ENCODE measurements at places on chromosomes 4 and X.

DNA sequence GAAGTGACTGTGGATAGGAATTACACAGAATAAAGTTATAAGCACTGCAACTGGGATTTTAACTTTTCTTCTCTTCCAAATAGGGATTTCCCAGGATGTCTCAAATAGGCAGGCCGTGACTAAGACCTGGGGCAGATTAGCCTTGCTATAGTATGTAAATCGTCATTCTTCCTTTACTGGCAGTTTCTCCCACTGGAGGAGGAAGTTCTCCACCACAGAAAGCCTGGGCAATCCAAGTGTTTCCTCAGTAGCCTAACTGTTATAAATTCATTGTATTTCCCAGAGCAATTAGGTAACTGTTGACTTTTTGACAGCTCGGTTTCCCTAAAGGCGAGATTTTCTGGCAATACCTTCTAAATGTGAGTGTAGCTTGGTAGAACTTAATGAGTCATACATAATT is at the start of gene TNIP3:
TSS of gene TNIP3 (minus strand) at position 31 of the 400 bp plus-strand sequence. CDS start 196 bp downstream, outside the sequence.
- no peak for DNase-seq

GRCh38 chr4:88791274-88791673 is 93.6 kb upstream of the NAP1L5 start:
- no peak for DNase-seq

- DNase-seq = peak; percentile 81
Observed at GRCh38 chr4:73707918-73708577, 32.3 kb upstream of the CXCL8 start.

DNA sequence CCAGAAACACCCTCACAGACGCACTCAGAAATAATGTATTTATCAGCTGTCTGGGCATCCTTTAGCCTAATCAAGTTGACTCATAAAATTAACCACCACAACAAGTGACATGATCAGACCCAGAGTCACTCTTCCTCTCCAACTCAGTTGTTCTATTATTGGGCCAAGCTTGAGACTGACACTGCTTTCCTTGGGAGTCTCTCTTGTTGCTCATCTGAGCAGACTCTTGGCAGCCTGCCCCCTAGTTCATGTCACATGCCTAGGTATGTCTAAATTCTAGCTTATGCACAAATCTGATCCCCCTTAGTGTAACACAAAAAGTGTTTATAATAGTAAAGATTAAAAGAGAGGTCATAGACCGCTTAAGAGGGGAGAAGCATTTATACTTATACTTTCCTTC is 72.6 kb upstream of the ADAMTS3 start:
- no peak for DNase-seq

- DNase-seq = peak; percentile 6
Observed at GRCh38 chrX:1205681-1206611, 6.5 kb downstream of the CRLF2 start.

- no peak for DNase-seq
Observed at GRCh38 chr4:39596971-39597370, 41.7 kb downstream of the SMIM14 start.

DNA sequence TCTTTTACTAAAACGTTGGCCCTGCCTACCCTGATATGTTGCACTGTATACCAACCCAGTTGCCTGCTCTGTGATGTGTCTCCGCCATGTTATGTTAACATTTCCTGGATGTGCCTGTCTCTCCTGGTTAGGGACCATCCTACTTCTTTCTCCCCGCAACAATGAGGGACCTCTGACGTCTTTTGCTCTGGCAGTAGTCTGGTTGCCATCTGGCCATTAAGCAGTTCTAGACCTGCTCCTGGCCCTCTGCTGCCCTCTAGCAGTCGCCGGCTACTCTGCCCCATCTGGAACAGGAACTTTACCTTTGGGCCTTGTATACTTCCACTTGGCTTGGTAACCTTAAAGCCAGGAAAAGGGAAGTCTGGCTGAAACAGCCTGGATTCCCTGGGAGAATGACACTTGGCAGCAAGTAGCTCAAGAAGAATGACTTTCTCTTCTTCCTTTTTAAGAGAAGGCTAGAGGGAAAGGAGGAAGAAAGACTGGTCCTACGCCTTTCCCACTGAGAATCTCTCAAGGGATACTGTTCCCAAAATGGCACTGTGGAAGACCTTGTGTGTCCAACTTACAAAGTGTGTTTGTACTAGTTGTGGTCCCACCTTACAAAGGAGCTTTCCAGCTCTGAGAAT is 63.5 kb downstream of the GPC3 start:
- peak; percentile 0 for DNase-seq

DNA sequence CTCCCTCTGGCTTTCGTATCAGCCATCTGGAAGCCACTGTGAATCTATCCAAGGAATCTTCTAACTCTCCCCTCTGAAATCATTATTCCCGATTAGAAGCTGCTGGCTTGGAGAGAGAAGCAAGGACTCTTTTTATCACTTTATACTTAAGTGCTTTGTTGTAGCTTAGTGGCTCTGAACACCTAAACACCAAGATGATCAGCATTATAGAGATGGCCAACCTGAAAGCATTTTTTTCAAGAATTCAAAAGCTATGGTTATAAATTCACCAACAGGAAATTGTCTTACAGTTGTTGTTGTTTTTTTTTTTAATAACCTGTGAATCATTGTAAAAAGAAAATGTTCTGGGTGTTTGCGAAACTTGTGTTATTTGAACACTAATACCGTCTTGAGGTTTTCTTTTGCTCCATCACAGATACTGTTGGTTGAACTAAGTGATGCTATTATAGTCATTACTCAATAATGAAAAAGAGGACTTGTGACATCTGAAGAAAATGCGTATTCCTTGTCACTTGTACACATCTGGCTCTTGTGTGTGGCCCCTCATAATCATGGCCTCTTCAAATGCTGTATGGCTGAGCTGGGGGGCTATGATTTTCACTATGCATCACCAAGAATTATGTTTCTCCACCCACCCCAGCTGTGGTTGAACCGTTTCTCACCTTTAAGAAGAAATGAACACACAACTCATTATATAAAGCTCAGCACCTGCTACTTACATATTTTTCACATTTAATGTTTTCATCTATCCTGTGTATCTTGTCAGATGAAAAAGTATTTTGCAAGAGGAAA is 11.8 kb upstream of the SMIM43 start:
- DNase-seq = no peak

DNA sequence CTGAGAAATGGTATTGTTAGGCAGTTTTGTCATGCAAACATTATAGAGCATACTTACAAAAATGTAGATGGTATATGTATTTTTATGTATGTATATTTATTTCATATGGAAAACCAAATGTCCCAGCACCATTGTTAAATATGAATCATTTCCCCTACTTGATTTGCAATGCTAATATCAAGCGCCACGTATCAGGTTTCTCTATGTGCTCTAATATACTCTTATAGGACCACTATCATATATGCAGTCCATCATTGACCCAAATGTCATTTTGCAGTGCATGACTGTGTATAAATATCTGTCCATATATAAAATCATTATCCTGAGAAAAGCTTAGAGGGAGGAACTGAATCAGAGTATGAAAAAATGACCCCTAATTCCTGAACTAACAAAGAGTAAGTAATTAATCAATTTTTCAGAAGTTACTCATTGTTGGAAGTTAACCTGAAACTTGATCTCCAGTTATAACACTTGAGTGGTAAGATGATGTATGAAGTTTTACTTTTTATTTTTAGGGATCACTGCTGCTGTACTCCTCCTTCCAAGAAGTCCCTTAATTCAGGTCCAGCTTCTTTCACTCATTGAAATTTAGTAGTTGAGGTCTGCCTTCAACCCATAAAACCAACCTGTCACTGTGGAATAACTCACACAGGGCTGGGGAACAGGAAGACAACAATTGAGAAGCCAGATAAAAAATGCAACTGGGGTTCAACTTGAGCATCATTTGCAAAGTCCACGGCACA is 134.8 kb upstream of the LDB2 start:
- no peak for DNase-seq

DNA sequence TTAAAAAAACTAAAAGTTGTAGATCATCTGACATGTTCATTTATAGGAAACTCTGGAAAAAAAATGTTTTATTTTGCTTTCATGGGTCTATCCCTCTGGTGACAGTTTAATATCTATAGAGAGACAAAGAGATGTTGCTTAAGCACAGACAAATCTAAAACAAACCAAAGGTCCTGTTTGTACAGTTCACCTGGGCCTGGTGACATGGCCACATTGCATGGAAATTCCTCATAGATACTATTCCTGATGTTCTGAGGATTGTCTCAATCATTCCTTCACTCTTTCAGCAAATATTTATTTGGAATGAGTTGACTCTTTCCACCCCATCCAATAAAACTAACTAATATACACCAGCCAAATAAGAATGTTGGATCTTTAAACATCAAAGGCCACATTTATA is 259.1 kb upstream of the NOCT start:
- DNase-seq = no peak

DNA sequence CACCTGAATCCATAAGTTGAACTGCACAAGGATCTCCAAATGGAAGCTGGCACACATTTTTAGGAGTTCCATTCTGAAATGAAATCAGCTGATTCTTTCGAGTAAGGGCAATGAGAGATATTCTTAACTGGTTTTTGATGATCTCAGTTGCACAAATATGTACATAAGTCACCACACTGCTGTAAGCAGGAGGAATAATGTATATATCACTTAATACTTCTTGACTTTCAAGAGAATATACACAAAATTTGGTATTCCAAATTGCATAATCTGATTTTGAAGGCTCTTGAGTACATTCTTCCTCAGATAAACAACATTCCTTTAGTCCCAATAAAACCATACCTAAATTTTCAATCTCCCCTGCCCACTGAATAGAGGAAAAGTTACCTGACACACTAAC is 8.2 kb downstream of the FANCB start:
- DNase-seq = no peak

- DNase-seq = peak; percentile 38
Observed at GRCh38 chr4:155822572-155822971, 43.5 kb downstream of the ASIC5 start.

DNA sequence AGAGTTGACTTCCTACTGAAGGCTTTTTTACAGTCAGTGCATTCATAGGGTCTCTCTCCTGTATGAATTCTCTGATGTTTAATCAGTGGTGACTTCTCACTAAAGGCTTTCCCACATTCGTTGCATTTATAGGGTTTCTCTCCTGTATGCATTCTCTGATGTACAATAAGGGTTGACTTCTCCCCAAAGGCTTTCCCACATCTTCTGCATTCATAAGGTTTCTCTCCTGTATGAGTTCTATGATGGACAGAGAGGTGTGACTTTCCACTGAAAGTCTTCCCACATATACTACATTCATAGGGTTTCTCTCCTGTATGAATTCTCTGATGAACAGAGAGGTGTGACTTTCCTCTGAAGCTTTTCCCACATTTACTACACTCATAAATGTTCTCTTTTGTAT is 45.2 kb downstream of the ZNF674 start:
- DNase-seq = no peak

GRCh38 chr4:181611946-181612600 is 631.1 kb upstream of the TENM3 start:
- DNase-seq = no peak

GRCh38 chr4:74930162-74930561 is 2.8 kb upstream of the PARM1 start:
- DNase-seq = no peak

DNA sequence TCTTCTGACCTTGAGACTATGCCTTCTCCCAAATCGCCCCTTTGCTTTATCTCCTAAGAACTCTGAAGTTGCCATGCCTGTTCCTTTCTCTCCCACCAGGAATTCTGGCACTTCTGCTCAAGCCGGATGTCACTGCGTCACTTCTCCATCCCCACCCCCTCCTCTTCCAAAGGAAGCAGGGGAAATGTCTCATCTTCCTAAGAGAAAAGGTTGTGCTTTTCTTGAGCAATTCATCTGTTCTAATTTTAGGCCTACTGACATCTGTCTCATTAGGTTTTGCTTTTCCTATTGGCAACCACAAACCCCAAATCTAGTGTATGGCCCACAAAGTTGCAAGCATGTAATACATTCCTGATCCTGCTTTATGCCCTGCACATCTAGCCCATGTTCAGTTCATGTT is 163.1 kb upstream of the PLAC1 start:
- no peak for DNase-seq

GRCh38 chrX:29561417-29561816 is 653.9 kb upstream of the MAGEB2 start:
- DNase-seq = peak; percentile 4

GRCh38 chrX:134658002-134658759 is at the start of gene PLAC1:
Gene PLAC1 (minus strand): TSS chrX:134658471. CDS start chrX:134566682, 91,789 bp downstream.
- no peak for DNase-seq

DNA sequence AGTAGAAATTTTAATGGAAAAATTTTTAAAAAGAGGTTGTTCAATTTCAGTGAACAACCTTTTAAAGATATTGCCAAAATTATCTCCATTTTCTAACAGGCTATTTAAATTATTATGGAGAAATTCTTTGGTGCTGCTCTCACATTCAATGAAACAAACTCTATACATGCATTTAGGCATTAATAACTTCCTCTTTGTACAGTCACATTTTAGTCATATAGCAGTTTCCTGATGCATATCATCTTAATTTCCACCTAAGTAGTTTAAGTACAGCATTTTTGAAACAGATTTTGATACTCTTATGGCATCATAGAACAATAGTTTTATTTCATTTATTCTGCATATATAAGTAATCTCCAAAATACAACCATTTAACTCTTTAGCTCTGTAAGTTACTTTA is 500.1 kb downstream of the STPG2 start:
- DNase-seq = no peak

GRCh38 chrX:38973322-38973721 is 172.1 kb downstream of the MID1IP1 start:
- DNase-seq = no peak

DNA sequence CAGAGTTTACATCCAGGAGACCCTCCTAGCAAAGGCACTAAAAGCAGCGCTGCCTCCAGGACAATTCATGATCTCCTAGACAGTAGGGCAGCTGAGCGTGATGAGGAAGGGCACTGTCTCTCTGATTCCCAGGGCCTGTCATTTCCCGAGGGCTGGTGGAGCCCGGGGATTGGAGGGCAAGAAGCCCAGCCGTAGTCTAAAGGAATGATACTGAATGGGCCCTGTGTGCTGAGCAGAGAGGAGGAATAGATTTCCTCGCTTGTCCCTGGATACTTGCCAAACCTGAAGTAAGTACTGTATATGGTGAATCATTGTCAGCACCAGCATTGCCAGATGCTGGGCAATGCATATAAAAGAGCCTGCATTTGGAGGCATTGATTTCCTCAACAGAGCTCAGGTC is 88.0 kb upstream of the SLITRK2 start:
- DNase-seq = no peak

GRCh38 chr4:90585961-90586360 is 458.8 kb downstream of the CCSER1 start:
- no peak for DNase-seq

DNA sequence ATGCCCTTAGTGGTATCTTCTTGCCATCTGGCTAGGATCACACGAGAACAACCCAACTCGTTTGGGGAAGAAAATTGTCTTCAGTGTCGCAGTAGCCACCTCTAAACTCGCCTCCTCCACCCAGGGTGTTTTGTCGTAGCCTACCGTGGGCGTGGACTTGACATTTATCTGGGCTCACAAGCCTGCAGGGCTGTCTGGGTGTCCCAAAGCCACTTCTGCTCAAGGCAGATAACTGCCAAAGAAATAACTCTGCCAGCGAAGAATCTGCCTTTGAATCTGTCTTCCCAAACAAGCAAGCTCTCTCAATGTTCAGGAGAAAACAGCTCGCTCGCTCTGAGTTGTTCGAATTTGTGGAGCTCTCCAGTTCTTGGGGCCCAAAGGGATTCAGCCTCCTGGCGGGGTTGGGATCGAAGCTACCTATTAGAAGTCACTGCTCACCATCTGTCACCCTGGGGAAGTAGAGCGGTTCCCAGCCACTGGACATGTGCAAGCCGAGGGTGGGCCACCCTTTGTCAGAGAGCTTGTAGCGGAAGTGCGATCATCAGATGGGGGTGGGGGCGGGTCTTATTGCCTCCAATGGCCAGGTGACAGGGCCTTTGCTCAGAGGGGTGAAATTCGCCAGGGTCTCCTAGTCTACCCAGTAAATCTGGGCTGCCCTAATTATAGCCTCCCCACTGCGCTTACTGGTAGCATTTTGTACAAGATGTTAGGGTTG is 14.8 kb downstream of the BLOC1S4 start:
- no peak for DNase-seq
